ENCODE measurements at places on chromosomes 11 and 22.
A peak's percentile ranks its signal among the peaks of the same experiment; 100 is the strongest.

- peak; percentile 93 for DNase-seq
Observed at GRCh38 chr11:12397931-12398334, 20.6 kb downstream of the PARVA start.

DNA sequence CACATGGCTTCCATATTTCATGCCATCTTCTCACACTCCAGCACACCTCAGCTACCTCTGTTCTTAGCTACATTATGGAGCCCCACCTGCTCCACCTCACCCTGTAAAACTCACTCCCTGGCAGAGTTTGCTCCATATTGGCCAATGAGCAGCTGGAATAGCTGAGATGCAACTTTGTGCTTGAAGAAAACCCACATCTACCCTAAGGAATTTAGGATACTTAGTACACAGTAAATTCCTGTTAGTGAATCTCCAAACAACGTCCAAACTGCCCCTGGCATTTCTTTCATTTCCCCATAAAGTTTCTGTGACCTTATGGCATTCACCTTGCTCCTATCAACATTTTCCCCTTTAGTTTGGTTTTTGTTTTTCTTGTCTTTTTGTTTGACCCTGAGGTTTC is 2.2 kb upstream of the VWCE start:
- DNase-seq = peak; percentile 17

DNA sequence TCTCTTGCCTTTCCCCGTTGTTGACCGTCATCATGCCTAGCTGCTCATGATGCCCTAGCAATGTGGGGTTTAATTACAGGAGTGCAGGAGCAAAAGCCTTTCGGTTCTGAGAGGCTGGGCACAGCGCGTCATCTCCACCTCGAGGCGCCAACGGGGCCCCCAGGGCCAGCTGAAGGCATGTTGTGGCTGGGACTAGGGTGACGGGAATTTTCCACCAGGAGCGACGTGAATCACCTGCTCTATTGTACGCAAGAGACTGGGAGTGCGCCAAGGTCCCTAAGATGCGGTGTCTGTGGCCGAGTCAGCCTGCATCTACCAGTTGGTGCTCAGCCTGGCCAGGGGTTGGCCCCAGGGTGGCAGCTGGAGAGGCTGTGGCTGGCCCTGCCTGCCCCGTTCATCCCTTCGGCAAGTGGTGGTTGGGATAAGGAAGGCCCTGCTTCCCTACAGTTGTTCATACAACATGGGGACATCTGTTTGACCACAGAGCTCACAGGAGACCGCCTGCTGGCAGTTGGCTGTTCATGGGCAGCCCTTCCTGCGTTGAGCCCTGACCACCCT is 1175.6 kb downstream of the BRD1 start:
- DNase-seq = no peak

DNA sequence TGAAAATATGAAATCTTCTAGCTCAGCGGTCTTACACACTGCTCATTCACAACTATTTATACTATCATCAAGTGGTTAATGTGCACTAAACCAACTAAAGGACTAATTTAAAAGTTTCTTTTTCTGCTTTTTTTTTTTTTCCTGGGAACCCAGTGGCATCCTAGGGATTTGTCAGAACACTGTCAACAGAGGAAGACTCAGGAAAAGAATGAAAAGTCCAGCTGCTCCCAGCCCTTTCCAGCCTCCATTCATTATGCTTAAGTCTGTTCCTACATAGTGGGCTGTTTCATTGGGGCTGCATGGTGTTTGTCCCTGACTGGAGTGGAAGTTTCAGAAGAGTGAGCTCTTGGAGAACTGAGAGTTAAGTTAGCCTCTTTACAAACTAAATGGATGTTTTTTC is 391.1 kb downstream of the AASDHPPT start:
- DNase-seq = no peak

- DNase-seq = no peak
Observed at GRCh38 chr22:17870407-17870806, 96.1 kb upstream of the BID start.

GRCh38 chr22:37681556-37682049 is 4.5 kb upstream of the NOL12 start:
- peak; percentile 88 for DNase-seq

DNA sequence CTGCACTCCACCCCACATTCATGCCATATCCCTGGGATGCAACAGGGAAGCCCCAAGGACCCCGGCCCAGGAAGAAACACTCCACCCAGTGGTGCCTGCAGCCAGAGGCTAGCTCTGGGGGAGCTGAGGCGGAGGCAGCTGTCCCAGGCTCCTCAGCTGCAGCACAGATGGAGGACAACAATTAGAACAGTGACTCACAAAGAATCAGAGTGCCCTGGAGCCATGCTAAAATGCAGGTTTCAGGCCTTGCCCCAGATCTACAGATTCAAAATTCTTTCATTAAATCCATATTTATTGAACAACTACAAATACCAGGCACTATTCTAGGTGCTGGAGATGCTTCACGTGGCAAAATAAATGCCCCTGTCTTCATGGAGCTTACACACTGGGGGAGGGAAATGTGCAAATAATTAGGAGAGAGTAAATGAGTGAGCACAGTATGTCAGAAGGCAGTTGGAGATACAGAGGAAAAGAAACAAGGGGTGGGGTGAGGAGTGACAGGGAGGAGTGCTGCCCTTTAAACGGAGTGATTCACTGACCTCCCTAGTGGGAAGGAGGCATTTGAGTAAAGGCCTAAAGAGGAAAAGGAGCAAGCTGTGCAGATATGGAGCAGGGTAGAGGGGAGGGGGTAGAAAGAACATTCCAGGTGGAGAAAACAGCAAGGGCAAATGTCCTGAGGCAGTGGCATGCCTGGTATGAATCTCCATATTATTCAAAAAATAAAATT is 73.3 kb upstream of the CSNK2A3 start:
- peak; percentile 7 for DNase-seq

DNA sequence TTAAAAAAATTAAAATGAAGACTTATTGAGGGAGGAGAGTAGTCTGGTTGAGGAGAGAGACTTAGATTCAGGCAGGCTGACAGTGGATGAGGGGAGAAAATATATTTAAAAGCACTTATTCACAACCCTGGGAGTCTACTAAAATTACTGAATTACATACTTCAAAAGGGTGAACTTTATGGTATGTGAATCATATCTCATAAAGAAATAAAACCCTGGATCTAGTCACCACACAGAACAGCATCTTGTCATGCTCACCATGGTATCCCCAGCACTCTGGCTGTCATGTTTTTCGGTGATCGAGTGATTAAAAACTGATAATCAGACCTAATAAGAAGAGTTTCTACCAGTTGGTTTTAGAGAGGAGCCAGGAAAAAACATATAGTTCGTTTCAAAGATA is 11.0 kb downstream of the TEAD1 start:
- DNase-seq = peak; percentile 64

- DNase-seq = no peak
Observed at GRCh38 chr11:99432677-99433076, 411.9 kb downstream of the CNTN5 start.

DNA sequence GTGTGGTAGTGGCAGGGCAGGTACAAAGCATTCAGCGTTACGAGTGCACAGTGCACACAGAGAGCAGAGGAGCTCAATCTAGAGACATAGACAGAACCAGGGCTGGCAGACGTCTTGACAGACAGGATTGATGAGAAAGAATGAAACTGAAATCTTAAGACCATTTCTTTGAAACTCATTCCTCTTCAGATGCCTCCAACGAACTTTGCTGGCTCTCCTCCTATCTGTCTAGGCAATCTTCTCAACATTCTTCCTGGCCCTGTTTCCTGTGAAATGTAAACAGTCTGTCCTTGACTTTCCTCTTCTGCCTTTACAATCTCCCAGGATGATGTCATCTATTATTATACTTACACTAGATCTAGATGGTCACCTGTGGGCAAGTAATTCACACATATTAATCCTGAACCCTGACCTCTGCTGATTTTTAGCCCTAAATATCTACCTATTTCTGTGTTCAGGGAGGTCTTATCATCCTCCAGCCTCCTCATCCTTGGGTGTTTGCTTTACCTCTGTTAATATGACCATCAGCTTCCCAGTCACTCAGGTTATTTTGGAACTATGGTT is 119.5 kb downstream of the ENTHD1 start:
- DNase-seq = peak; percentile 41

- DNase-seq = peak; percentile 37
Observed at GRCh38 chr11:117597071-117597470, 199.9 kb downstream of the DSCAML1 start.

DNA sequence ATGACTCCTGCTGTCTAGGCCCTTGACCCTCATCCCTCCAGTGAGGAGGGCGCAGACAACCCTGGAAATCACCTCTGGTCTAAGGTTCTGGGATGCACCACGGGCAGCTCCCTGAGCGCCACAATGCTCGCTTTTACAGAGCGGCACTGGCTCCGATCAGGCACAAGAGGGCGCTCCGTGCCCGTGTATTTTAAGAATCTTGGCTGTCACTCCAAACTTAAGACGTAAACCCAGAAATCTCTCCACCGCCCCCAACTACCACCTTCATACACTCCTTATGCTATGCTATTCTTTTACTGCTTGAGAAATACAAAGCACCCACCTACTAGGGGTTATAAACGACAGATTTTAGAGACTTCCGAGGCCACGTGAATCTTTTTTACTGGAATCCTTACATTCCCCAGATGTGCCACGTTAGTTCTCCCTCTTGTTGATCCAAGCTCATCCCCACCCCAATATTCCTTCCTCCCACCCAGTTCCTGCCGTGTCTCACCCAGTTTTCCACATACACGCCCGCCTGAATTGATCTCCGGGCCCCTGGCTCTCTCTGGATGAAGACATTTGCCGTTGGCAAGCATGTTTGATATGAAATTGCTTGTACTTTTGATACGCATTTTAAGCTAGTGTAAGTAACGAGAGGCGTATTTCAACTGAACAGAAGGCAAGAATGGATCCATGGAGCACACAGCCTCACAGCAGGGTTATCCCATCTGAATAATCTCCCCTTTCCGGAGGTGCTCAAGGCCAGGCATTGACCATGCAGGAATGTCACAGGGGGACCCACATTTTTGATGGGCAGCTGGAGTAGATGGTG is 453.5 kb downstream of the OPCML start:
- peak; percentile 60 for DNase-seq

All from ELR (cell line).